Activated CD8-positive, alpha-beta memory T cell treated with anti-CD3 and anti-CD28 coated beads for 48 hours (primary cell): ENCODE measurements at places on chromosomes 12 and 14.

DNA sequence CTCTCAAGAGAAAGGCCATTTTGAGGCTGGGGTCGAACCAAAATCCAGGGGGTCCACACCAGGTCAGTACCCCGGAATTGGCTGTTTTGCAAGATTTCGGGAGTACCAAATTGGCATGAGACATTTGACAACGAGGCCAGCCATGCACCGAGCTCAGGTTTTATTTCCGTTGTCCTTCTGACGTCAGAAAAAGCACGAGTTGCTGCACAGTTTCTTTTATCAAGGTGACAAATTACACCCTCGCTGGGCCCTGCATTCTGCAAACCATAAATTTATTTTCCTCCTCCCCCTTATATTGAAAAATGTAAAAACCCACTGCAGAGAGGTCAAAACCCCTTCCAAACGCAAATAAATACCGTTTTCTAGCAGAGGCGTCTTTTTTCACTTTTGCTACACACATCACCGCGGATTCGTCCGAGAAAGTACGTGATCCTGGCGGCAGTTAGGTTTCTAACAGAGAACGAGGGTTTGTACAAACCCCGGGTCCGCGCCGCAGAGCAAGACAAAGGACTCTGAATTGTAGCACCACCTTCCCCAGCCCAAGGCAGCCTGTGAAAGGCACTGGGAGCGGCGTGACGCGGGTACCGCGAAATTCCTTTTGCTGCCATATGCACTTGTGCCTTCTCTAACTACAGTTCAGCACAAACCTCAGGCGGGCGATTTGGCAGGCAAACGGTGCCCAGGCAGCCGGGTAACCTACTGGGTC lies 1.8 kb downstream of the SLC38A1 start:
- DNase-seq: no peak

- peak; percentile 76 for DNase-seq
These were observed 1.3 kb downstream of the ESYT1 start for GRCh38 chr12:56129206-56129941.

- DNase-seq: no peak
These were observed 321.4 kb upstream of the RGS6 start for GRCh38 chr14:71610797-71611196.

GRCh38 chr14:42224053-42224888 lies 617.6 kb downstream of the LRFN5 start:
- no peak for DNase-seq

GRCh38 chr14:39827901-39828655 lies 395.8 kb upstream of the FBXO33 start:
- DNase-seq: no peak

DNA sequence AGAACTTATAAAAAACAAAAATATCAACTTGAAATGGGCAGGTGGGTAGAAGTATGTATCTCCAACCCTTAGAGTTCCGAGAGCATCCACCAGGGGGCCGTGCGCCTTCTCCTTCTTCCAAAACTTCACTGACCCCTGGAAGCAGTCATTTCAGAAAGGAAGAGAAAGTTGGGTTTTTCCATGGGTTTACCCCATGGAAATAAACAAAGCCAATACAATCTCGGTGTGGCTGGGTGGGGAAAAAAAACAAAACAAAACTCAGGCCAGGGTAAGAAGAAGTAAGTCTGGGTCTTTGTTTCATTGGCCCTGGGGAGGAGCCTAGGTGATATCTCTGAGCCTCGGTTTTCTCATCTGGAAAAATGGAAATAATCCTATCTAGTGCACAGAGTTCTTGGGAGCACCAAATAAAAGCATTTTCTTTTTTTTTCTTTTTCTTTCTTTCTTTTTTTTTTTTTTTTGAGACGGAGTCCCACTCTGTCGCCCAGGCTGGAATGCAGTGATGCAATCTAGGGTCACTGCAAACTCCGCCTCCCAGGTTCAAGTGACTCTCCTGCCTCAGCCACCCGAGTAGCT lies 33.6 kb upstream of the HNF1A start:
- peak; percentile 31 for DNase-seq

GRCh38 chr12:81644503-81644902 lies 114.6 kb downstream of the PPFIA2 start:
- no peak for DNase-seq

- no peak for DNase-seq
These were observed 28.0 kb upstream of the C14orf132 start for GRCh38 chr14:96011131-96011530.

GRCh38 chr12:38159092-38159551 lies 157.5 kb upstream of the ALG10B start:
- DNase-seq: no peak

DNA sequence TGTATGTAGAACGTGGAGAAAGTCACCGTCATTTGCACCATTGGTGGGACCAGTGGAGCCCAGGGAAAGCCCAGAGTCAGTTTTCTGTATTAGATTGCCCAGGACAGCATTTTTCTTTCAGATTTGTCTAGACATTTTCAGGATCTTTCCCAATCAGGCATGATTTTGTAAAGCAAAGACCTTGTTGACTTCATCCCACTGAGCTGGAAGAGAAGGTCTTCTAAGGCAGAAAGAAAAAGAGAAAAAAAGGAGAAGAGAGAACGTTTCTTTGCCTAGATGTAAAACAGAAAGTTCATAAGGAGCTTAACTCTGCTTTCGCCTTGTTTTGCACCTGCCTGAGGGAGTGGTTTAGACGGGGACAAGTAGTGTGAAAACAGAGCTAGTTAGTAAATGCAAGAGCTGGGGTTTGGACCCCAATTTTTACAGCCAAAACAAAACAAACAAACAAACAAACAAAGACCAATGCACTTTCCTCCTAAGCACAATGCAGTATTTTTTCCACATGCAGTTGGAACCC lies 273.1 kb downstream of the ZFP36L1 start:
- no peak for DNase-seq

- no peak for DNase-seq
These were observed 115.6 kb downstream of the PLEKHA5 start for GRCh38 chr12:19245106-19245505.
